ENCODE measurements at places on chromosomes 16 and 17.
A peak's percentile ranks its signal among the peaks of the same experiment; 100 is the strongest.

DNA sequence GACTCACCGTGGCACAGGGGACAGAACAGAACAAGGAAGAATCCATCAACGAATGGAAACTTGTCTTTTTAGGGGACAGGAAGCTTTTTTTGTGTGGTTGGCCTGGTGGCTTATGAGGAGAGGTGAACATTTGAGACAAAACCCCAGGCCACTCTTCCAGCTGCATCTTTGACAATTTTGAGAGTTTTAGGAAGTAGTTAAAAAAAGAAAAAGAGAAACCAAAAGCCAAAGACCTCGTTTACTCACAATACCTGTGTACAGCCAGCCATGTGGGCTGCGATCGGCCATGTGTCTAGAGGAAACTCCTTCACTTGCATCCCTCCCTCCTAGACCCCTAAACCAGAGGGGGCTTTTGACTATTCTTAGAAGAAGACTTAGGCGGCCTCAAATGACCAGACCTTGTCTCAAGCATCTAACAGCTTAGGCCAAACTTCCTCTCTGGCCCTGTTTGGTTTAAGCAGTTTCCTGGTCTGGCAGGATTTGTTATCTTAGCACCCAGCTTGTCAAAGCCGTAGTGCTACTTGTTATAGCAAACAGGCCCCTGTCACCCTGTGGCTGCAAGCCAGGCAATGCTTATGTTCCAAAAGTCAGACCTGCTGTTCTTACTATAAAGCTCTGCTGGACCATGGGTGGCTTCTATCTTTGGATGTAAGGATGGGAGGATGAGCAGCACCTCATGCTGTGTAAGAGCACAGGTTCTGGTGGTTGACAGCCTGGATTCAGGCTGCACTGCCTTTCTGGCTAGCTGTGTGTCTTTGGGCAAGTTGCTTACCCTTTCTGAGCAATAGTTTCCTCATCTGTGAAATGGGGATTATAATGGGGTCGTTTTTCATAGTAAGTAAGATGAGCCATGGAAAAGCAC is 17.7 kb downstream of the KSR1 start:
- DNase-seq: peak; percentile 55

- DNase-seq: no peak
Observed at GRCh38 chr16:75326333-75326732, 74.9 kb upstream of the BCAR1 start.

DNA sequence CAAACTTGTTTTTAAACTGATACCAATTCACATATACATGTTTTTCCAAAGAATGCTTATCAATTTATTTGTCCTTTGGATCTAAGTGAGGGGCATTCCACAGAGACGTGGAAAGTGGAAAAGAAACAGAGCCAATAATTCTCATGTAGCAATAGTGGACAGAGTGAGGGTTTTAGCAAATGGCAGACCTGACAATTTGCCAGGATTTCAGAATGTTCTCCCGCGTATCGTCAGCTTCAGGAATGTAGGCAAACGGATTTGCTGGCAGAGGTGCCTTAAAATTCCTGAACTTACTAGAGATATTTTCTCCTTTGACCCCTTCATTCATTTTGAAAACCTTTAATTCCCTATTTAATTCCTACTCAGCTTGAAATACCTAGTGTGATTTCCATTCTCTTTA is 193.4 kb upstream of the CPHXL start:
- no peak for DNase-seq

DNA sequence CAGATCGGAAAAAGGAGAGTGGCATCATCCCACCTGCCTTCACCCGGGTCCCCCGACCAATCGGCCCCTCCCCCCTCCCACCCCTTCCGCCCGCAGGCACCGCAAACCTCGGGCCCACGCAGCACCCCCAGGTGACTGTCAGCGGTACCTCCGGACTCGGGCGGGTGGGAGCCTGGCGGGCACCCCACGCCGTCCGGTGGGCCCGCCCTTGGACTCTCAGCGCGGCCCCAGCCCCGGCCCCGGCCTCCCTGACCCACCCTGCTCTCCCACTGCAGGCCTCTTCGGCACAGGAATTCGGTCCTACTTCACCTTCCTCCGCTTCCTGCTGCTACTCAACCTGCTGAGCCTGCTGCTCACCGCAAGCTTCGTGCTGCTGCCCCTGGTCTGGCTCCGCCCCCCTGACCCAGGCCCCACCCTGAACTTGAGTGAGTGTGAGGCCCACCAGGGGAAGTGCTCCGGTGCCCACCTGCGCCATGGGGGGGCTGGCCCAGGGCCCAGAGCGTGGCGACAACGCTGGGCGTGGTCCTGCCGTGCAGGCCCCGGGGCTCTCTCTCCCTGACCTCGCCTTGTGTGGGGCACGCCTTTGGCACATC is 1.6 kb downstream of the TMC8 start:
- DNase-seq: no peak

DNA sequence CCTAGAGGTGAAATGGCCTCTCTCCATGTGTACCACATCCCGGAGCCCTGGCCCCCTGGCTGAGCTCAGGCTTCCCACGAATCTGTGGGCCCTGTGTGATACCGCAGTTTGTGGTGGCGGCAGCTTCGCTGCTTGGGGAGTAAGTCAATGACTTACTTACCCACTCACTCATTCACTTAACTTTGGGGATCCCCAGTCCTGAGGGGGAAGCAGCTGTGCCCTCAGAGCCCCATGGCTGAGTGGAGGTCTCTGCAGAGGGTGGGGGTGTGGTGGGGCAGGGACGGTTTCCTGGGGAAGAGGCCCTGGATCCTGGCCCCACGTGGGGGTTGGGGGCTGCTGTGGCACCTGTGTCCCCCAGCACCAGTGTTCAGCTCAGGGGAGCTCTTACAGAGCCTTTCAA is 13.2 kb downstream of the KCNJ12 start:
- DNase-seq: no peak

GRCh38 chr17:4724650-4725049 is 6.6 kb upstream of the MED11 start:
- DNase-seq: no peak

- DNase-seq: no peak
Observed at GRCh38 chr16:59988591-59988990, 1254.5 kb upstream of the GOT2 start.

GRCh38 chr17:80328634-80329380 is 68.2 kb downstream of the RNF213 start:
- DNase-seq: no peak

DNA sequence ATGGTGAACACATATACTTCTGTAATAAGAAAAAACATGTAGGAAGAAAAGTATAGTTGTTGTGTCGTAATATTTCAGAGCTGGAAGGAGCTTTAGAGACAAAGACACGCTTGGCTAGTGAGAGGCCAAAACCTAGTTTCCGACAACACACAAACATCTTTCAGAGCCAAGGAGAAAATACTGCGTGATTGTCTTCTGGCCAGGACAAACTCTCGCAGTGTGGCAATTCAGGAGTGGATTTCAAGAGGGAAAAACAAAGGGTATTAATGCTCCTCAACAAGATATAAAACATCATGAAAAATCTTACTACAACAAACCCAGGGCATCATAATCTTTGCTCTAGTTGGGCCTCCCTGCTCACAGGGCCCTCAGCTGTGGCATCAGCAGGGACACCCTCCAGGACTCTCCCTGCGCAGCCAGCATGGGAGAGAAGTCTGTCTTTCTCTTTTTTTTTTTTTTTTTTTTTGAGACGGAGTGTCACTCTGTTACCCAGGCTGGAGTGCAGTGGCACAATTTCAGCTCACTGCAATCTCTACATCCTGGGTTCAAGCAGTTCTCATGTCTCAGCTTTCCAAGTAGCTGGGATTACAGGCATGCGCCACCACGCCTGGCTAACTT is 66.4 kb downstream of the CYB5B start:
- no peak for DNase-seq
